ENCODE measurements at places on chromosomes 16 and 17.

DNA sequence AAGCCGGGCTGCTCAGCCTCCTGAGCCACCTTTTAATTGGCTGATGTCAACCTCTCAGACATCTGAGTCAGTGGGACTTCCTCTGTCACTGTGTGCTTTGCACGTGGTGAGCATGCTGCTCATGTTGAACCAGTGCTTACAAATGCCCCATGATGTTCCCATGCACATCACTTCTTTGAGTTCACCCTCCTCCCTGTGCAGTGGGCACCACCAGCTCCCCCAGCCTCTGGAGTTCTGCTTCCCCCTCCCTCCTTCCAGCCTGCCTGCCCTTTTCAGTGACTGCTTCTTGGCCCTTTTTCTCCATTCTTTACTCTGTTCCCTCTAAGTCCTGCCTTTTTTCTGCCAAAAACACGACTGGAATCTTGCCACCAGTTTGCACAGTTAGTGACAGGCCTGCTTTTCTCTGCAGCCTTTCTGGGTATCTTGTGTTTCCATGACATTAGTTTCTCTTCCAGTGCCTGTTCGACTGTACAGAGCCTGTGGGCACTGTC, 41.6 kb downstream of the USP10 start:
- DNase-seq: peak; percentile 22

- DNase-seq: no peak
These were observed 789.9 kb upstream of the KIF2B start for GRCh38 chr17:53032861-53033271.

DNA sequence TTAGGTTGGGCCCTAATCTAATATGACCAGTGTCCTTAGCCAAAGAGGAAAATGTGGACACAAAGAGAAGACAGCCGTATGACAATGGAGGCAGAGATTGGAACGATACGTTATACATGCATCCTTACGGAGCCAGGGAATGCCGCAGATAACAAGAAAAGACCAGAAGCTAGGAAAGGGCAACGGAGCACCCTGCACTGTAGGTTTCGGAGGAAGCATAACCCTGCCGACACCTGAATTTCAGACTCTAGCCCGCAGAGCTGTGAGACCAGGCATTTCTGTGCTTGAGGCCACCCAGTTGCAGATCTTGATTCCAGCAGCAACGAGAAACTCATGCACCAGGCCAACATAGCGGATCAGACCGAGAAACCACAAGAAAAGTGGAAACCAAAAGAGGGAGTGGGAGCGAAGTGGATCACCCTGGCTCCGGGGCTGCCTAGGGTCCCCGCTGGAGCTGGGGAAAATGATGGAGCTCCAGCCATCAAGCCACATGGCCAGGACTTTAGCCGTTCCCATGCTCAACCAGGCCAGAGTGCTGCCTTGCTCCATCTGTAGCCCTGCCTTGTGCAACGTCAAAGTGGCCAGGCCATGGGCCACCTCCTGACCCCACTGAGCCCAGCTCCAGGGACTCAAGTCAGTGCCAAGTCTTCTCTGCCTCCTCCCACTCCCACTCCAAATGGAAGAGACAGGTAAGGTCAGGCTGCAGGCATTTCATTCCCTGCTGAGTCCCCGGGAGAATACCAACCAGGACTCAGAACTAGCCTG, 51.7 kb upstream of the RPL38 start:
- DNase-seq: no peak

DNA sequence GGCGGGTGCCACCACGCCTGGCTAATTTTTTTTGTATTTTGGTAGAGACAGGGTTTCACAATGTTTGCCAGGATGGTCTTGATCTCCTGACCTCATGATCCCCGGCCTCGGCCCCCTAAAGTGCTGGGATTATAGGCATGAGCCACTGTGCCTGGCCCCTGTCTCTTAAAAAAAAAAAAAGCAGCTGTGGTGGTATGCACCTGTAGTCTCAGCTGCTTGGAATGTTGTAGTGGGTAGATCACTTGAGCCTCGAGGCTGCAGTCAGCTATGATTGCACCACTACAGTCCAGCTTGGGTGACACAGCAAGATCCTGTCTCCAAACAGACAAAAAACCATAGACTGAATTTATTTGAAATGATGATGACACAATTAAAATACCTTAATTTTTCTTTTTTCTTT, 24.3 kb downstream of the CDK12 start:
- no peak for DNase-seq

DNA sequence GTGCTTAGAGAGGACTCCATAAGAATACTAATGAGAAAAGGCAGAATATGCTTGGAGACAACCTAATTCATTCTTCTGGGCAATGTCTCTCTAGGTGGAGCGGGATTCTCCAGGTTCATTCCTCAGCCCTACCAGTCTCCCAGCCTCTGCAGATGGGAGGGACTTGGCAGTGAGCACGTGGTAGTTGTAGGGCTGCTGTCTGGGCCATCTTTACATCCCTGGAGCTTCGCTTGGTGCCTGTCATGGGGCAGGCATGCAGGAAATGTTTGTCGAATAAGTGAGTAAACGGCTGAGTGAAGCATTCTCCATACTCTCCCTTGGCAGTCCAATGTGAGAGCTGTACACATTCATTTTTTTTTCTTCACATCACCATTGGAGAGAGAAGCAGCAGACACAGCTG, 387.5 kb downstream of the UTP18 start:
- no peak for DNase-seq

DNA sequence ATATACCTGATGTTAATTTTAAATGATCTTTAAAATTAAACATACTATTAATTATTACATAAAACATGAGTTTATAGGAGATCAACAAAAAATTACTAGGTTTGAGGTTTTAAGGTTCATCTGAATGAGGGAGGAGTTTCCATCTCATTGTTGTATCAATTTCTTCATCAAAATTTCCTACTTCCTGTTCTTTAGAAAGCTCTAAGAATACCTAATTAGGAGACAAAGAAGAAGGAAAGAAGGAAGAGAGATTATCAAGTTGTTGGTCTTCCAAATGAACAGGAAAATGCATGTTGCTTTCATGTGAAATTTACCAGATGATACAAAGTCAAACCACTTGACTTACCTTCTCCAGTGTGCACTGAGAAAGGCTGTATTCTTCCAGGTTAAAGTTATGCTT, 18.1 kb upstream of the ABCA9 start:
- no peak for DNase-seq

GRCh38 chr16:51971184-51971583, 575.8 kb downstream of the TOX3 start:
- no peak for DNase-seq

GRCh38 chr17:63476459-63476853, 405 bp upstream of the ACE start:
- DNase-seq: peak; percentile 13

DNA sequence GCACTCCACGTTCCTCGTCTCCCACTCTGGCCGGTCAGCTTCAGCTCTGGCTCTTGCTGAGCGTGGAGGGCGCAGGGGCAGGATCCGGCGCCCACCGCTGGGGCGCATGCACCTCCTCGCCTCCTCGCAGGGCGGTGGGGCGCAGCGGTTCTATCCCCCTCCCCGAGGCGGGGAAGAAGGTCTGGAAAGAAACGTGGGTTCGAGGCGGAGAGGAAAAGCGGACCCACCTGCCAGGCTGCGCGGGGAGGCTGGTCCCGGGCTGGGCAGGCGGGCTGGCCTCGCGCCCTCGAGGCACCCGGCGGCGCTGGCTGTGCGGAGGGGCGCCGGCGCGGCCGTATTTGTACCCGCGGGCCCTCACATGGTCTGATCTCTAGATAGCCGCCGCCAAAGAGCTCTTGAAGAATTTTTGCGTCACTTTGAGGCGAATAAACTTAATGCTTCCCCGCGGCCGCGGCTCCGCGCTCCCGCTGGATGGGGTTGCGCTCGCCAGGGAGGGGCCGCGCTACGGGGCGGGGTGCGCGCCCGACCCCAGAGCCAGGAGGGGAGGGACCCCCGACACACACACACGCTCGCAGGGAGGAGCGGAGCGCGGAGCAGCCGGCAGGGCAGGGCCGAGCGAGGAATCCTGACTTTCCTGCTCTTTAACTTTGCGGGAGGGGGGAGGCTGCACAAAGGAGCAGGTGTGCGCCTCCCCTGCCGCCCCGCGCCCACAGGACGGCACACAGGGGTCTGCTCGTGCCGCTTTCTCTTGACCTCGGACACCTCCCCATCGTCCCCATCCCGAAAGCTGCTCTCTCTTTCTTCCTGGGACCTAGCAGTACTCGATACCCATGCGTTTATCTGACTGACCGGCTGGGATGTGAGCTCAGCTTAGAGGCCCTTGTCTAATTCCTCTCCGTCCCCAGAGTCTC, at the start of gene SLC6A4:
TSS of gene SLC6A4 (minus strand) at position 312 of the 911 bp plus-strand sequence. CDS start 13,739 bp downstream, outside the sequence.
- no peak for DNase-seq

DNA sequence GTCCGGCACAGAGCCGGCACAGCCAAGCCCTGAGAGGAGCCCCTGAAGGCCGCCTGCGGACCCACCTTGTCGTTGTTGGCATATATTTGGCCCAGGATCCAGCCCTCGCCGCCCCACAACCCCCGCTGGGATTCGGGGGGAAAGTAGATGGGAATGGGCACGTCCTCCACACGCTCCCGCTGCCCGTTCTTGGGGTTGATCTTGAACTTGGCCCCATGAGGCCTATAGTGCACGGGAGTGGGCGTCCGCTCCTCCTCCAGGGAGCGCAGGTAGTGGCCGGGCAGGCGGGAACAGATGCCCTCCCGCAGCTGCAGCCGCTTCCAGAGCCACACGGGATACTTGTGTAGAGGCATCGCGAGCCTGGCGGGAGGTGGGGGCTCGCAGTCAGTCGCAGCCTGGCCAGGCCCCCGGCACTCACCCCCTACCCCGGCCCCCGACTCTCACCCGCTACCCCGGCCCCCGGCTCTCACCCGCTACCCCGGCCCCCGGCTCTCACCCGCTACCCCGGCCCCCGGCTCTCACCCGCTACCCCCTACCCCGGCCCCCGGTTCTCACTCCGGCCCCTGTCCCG, 387 bp downstream of the MRPL28 start:
- DNase-seq: no peak

- DNase-seq: no peak
These were observed 970 bp upstream of the DYNC1LI2 start for GRCh38 chr16:66752379-66752778.

DNA sequence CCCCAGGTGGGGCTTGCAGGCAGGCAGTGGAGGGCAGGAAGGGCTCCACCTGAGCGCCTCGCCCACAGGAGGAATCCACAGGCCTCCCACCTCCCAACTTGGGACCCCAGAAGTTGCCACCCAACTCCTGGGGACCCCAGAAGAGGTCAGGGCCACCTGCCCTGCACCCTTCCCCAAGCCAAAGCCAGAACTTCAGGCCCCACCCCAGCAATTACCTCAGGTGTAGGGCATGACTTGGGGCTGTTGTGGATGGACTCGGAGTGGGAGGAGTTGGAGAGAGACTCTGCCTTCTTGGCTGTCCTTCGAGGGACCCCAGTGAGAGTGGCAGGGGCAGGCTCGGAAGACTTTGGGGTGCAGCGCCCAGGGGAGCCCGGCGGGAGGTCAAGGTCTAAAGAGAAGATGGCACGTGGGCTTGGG, 10.5 kb downstream of the TSPOAP1 start:
- no peak for DNase-seq

DNA sequence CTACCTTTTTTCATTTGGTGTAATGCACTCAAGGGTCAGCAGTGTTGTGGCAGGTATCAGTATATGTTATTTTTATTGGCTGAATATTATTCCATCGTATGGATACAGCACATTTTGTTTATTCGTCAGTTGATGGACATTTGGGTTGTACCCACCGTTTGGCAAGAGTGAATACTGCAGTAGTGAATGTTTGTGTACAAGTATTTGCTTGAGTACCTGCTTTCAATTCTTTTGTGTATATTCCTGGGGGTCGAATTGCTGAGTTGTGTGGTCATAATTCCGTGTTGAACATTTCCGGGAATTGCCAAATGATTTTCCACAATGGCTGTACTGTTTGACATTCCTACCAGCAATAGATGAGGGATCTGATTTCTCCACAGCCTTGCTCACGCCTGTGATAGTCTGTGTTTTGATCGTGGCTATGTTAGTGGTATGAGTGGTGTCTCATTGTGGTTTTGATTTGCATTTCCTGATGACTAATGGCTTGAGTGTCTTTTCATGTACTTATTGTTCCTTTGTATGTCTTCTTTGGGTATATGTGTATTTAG, 108.4 kb downstream of the OR1D5 start:
- no peak for DNase-seq

GRCh38 chr17:44901411-44901921, 2.2 kb upstream of the EFTUD2 start:
- DNase-seq: no peak

All from cerebellum (tissue), 4 donors.